Activated CD4-positive, alpha-beta T cell treated with anti-CD3 and anti-CD28 coated beads, Interleukin-2, amount 50 U/mL, for 48 hours (primary cell): ENCODE measurements at places on chromosomes 1 and 21.

GRCh38 chr1:160577671-160578070, 1.6 kb downstream of the CD84 start:
- no peak for DNase-seq

DNA sequence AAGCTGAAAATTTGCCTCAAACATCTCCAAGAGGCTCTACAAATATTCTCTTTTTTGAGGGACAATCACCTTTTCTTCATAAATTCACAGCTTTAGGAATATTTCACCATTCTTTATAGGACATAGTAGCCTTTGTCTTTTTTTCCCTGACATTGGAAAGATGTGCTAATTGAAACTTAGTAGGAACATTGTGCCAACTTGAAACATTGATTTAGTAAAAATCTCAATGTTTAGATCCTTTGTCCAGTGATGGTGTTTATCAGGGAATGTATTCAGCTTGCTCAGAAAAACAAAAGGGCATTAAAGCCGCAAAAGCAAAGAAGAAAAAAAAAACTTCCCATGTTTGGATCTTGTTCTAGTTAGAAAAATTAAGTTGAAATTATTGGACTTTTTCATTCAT, 52.1 kb downstream of the DPT start:
- DNase-seq = no peak

GRCh38 chr1:8343044-8343443, 25.1 kb downstream of the SLC45A1 start:
- DNase-seq = no peak

DNA sequence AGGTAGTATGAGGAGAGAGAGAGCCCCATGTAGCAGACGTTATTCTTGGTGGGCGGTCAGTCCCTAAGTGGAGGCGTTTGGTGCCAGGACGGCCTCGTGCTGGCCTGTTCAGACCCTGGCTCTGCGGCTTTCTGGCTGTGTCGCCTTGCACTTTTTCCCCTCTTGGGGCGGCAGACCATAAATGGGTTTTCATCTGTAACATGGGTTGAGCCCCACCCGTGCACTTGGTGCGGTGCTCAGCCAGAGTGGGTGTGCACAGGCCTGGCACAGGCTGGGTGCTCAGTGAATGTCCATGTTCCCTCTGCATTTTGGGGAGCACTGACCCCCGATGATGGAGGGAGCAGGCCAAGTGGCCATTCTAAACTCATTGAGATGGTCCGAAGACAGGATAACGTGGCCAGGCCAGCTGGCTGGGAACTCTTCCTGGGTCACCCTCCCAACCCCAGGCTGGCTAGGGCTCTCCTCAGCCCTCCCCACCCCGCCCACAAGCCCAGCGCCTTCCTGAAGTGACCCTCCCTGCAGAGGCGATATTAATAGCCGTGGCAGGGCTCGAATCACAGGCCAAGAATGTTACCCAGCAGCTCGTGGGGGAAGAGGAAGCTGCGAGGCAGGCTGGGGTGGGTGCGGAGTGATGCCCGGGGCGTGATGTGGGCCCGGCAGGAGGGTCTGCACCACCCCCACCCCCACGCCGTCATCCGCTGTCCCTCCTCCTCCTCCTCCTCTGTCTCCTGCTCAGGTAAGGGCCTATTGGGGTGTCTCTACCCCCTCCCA, 78.5 kb downstream of the ARHGEF10L start:
- no peak for DNase-seq

DNA sequence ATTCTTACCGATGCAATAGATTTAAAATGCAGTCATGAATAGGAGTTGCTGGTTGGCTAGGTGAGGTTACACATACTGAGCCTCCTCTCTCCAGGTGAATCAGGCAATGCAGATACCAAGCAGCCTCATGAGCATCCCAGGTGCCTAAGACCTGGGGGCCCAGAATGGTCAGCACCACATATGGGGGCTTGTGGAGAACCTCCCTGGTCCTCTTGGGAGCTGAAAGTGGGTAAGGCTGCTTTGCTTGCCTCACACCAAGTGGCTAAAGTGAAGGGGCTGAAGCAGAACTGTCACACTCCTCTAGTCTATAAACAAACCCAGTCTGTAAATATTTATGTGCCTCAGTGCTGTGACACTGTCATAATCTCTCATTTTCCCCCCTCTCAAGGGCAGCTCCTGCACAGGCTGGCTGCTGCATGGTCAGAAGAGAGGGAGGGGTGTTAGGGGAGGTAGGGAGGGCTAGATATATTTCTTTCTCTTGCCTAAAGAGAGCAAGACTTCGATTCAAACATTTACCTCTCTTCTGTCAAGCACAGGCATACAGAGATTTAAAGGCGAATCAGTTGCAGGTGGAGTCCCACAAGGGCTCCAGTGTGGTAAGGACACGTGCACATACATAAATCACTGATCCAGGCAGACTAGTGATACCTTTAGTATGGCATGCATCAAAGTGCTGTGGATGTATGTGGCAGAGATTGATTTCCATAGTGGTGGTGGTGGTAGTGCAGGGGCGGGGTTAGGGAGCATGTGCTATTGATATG, 157.9 kb upstream of the TNR start:
- no peak for DNase-seq
